ENCODE measurements at places on chromosomes 11 and 22.
A peak's percentile ranks its signal among the peaks of the same experiment; 100 is the strongest.

DNA sequence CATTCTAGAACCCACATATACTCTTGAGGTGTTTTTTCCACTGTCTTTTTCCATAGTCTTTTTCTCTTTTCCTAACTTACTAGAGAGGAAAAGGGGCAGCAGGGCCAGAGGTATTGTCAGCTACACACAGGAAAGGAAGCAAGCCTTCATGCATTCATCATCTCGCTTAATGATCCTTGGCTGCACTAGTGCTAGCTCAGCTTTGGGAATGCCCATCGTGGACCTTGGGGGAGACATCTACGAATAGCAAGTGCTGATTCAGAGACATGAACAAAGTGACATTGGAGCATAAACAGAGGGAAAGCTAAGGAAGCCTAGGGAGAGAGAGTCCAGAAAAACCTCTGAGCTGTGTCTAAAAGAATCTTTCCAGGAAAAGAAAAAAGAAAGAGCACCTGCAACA is 466.3 kb upstream of the ARHGAP42 start:
- no peak for DNase-seq

DNA sequence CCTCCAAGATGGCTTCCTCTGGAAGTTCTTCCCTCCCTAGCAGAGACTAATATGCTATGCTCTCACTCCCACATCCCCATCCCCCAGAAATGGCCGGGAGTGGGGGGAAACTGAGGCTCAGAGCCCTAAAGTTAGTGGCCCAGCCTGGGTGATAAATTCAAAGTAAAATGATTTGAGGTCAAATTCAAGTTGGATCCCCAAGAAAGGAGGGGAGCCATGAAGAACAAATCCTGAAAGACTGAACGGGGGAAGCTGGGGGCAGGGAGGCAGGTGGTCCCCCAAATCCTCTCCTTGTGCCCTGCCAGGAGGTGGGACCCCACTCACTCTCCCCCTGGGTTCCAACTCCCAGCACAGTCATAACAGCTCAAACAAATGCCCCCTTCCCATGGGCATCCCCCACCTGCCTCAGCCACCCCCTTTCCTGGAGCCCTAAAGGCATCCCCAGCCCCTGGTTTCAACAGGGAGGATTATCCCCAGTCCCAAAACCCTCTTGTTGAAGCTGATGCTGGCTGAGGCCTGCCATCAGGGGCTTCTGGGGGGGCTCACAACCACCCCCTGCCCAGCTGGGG is 1.1 kb downstream of the CBX6 start:
- no peak for DNase-seq

DNA sequence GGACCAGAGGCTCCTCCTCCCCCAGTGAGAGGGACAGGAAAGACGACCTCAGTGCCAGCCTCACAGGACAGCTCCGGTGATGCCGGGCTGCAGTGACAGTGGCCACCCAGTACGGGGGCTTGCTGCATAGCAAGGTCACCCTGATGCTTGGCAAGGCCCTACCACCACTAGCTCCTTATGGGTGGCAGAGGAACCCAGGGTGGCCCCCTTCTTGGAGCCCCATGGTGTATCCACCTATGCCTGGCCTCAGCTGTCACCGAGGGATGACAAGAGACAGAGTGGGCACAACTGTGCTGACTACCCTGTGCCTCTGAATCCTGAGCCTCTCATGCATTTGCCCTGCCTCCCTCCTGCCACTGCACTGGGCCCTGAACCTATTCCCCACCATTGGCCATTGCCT is 809.2 kb downstream of the TBC1D22A start:
- DNase-seq = no peak

DNA sequence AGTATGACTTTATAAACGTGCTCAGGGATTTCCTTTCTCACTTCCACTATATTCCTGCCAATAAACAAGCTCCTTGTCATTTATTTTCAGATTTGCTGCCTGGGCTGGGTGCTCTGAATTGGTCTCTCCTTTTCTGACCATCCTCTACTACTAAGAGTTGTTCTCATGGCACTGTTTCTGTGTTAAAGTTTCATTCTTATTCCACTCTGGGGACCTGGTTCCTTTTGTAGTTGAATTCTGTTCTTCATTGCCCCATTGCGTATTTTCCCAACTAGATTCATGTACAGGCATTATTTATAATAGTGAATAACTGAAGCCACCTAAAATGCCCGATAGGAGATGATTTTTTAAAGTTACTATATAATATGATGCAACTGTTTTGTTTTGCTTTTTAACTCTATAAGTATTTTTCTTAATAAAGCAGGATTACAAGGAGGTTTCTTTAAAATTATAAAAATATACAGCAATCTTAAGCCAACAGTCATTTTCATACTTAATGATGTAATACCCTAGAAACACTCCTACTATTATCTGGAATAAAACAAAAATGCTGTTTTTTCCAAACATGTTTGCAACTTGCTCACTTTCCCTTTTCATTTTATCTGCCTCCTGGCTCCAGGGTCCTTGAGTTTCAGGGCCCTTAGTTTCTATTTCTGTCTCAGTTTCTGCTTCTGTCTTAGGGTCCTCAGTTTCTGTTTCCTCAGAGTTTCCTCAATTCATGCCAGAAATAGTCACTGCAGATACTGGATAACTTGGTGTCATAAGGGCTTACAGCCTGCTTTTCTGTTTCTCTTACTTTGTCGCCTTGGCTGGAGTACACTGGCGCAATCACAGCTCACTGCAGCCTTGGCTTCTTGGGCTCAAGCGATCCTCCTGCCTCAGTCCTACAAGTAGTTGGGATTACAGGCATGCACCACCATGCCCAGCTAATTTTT is 9.8 kb upstream of the FUT4 start:
- DNase-seq = no peak

- DNase-seq = no peak
Measured at GRCh38 chr22:23800297-23801237, 13.8 kb downstream of the SMARCB1 start.

DNA sequence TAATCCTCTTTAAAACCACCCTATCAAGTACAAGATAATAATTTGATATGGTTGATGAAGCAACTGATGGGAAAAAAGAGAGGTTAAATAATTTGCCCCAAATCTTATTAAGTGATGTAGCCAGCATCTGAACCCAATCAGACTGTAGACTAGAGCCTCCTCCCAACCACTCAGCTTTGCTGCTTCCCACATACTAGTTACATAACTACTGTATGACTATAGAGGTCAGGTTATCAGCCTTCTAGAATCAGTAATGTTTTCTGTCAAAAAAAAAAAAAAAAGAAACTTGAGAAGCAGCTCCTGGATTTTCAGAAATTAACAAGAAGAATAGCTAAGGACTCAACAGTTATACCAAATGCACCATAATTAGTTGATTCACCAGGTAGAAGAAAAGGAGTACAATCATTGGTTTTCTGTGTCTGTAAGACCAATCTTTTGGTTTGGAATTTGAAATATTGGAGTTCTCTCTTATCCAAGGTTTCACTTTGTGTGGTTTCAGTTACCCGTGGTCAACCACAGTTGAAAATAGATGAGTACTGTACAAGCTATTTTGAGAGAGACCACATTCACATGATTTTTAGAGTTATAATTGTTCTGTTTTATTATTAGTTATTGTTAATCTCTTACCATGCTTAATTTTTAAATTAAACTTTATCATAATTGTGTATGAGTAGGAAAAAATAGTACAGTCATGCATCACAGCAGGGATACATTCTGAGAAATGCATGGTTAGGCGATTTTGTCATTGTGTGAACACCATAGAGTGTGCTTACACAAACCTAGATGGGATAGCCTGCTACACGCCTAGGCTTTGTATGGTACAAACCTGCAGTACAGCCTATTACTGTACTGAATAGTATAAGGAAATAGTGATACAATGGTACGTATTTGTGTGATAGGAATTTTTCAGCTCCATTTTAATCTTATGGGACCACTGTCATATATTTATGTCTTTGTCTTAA is 72.2 kb downstream of the PDHX start:
- DNase-seq = peak; percentile 28

GRCh38 chr11:44388828-44389657 is 79.1 kb upstream of the ALX4 start:
- no peak for DNase-seq

- no peak for DNase-seq
Measured at GRCh38 chr11:2775083-2775625, 75.4 kb upstream of the KCNQ1OT1 start.

DNA sequence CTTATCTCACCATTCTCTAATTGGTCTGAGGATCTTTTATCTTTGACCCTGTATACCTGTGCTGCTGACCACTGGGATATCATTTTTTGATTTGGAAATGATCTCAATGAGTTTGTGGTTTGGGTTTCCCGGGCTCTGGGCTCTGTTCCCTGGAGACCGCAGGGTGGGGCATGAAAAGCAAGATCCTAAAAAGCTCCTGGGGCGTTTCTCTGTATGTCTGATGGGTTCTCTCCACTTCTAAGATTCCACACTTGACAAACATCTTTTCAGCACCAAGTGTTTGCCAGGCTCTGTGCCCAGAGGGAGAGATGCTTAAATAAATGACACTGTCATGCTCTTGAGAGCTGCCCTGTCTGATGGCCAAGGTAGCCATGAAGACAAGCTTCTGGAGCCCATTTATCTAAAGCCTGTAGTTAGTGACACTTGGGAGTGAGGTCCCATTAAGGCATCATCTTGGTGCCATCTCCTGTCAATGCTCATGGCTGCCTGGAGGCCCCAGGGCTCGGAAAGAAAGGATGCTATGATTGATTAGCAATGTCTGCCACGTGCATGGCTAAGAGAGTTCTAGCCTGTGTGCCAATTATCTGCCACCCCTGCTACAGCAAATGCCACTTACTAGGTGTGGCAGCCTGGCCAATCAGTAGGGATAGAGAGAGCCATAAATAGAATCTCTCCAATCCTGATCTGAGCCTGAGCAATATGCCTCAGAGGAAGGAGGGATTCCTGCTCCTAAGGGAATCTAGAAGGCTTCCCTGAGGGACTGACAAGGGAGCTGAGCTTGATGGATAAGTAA is 531.6 kb downstream of the MN1 start:
- DNase-seq = no peak

- DNase-seq = no peak
Measured at GRCh38 chr22:46976143-46976542, 213.7 kb downstream of the TBC1D22A start.

DNA sequence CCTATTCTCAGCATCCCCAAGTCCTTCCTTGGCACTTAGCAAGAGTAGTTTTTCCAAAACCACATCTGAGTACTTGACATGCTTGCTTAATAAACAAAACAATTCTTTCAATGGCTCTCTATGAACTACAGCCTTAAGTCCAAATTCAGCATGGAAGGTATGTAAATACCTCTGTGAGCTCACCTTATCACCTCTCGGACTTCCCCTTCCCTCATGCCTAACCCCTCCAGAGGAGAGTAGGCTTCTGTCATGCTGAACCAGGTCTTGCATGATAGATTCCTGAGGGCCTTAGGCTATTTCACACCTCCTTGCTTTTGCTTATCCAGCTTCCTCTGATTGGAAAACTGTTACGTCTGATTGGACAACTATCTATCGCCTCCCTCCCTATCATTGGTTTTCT is 312.9 kb upstream of the CCDC90B start:
- no peak for DNase-seq

- DNase-seq = no peak
Measured at GRCh38 chr11:75697906-75698581, 19.6 kb upstream of the MOGAT2 start.

GRCh38 chr22:50311606-50312351 is 4.3 kb upstream of the PLXNB2 start:
- no peak for DNase-seq

GRCh38 chr11:34501500-34501899 is 12.1 kb downstream of the ELF5 start:
- DNase-seq = peak; percentile 52

DNA sequence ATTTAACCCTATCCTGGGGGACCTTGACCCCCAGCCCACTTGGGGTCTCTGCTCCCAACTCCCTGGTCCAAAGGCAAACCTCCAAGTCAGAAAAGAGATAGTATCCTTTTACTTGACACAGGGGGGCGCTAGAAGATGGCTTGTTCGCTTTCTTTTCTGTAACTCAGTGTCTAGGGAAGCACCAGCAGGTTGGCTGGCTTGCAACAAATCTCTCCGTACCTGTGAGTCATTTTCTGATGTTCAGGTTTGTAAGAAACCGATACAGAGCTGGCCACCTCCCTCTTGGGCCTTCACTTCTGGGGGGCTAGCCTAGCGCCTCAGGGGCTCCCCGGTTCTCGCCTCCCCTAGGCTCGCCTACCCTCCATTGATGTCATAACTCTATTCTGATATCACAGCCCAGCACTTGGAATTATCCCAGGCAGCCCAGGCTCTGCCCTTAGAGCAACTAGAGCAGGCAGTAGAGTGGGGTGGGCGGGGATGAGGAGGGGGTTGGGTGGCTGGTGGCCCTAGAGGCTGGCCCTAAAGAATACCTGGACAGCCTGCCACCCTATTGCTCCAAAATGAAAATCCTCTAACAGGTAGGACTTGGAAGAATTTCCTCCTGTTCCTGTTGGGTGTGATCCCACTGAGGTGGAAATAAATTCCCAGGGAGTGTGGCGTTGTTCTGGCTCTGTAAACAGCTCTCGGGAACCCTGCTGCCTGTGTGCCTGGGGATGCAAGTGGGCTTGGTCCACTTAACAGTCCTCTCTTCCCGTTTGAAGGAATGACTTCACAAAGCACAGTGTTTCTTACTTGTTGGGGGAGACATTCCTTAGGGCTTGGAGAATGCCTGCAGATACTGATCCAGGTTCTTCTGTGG is 69.4 kb downstream of the OSBP2 start:
- peak; percentile 63 for DNase-seq

DNA sequence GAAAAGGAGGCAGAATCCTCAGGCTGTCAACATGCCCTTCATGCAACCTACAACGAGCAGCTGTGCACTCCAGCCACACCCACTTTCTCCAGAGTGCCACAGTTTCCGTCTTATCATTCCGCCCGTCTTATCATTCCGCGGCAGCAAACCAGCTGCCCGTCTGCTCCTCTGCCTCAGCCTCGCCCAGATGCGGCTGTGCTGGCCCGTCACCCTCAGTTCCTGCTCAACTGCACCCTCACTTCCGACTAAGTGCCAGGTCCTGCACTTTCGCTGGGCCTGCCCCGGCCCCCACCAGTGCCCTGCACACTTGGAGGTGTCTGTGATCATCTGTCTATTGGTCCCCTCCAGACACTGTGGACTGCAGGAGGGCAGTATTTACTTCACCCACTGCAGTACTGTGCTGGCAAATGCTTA is 43.7 kb downstream of the MICAL3 start:
- DNase-seq = peak; percentile 45

DNA sequence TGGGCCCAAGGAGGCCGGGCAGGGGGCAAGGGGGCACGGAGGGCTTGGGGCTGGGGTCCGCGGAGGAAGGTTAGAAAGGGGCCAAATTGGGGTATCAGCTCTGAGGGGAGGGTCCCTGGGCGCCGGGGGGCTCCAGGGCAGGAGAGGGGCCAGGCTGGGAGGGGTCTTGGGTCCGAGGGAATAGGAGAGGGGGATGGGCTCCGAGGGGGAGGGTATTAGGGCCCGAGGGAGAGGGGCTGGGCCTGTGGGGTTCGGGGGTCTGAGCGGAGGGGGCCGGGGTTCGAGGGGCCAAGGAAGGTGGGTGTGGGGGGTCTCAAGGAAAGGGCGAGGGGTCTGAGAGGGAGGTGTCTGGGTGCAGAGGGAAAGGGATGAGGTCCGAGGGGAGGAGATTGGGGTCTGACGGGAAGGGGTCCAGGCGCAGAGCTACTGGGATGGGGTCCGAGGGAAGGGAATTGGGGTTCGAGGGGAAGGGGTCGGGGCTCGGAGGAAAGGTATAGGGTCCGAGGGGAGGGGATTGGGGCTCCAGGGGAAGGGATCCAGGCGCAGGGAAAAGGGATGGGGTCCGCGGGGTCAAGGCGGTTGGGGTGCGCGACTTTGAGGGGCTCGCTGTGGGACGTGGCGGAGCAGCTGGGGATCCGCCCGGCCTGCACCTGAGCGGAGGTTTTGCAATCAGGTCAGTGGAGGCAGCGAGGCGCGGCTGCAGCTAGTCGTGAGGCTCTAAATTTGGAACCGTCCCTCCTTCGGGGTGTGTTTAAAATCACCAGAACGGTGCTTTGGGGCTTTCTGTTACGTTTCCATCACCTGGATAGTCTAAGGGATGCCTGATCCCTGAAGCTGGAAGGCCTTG is 728 bp downstream of the CTTN start:
- DNase-seq = no peak
